HuH-7 (cell line): ENCODE measurements at places on chromosomes 1 and 21.

- peak; percentile 52 for DNase-seq
Observed at GRCh38 chr1:3771108-3772026, 1.2 kb upstream of the SMIM1 start.

DNA sequence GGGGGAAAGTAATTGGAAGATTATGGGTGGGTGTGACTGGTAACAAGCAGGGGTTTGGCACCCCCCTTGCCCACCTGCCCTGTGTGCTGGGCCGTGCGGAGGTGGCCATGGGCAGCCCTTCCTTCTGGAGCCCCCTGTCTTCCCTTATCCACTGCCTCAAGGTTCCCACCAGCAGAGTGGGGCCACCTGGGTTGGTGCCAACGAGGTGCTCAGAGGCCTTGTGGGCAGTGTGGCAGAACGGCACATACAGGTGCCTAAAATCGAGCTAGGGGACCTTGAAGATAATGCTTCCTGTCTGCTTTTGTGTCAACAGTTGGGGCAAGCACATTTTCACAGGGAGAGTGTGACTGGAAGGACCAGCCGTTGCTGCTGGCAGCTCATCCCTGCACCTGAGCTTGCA lies 161.8 kb downstream of the PCBP3 start:
- DNase-seq = no peak

DNA sequence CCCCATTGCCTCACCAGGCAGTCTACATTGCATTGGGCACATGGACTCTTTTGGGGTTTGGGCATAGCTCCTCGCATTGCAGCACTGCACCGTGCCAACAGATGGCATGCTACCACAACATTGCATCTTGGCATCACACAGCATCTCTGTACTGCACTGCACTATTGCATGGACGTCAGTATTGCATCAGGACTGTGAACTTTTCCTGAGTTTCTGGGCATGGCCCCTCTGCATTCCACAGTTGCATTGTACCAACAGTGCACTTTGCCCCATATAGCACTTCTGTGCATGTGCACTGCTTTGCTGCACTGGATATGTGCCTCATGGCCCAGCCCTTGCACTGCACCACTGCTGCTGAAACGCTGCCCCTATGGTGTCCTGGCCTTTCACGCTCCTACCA lies 9.6 kb downstream of the PTPRU start:
- no peak for DNase-seq

- no peak for DNase-seq
Observed at GRCh38 chr1:3524556-3525203, 70.2 kb downstream of the ARHGEF16 start.

- DNase-seq = no peak
Observed at GRCh38 chr1:111746614-111746999, 7.4 kb upstream of the INKA2 start.
